ENCODE measurements at places on chromosomes 13 and 19.

- DNase-seq: no peak
These were observed 314.7 kb downstream of the ITGBL1 start for GRCh38 chr13:101767131-101767530.

- no peak for DNase-seq
These were observed 2861.0 kb downstream of the PCDH9 start for GRCh38 chr13:64369121-64369520.

DNA sequence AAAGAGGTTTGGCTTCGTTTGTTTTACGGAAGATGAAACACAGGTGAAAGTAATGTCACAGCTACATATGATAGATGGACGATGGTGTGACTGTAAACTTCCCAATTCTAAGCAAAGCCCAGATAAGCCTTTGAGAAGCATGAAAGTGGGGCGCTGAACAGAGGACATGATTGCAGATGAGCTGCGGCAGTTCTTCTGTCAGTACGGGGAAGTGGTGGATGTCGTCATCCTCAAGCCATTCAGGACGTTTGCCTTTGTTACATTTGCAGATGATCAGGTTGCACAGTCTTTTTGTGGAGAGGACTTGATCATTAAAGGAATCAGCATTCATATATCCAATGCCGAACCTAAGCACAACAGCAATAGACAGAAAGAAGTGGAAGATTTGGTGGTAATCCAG lies 111.5 kb upstream of the DIAPH3 start:
- no peak for DNase-seq

GRCh38 chr19:55622242-55622969 lies 2.0 kb downstream of the ZNF784 start:
- no peak for DNase-seq

GRCh38 chr13:30892966-30893365 lies 13.1 kb upstream of the MEDAG start:
- peak; percentile 17 for DNase-seq

DNA sequence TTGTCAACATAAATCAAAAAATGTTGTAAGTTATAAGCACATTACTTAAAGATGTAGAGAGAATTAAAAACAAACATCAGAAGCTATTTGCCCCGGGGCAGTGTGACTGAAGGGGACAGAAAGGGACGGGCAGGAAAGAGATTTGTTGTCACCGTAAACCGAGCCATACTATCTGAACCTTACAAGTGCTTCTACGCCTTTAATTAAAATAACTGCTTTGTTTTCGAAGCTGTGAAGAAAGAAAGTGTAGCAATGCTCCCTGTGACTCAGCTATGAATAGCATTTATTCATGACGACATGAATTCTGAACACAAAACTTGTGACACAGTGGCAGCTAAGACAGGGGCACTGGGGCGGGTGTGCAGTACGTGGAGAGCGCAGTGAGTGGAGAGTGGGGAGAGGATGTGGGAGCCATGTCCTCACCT lies 30.0 kb downstream of the ZNF787 start:
- DNase-seq: no peak

- no peak for DNase-seq
These were observed 194.8 kb downstream of the DCLK1 start for GRCh38 chr13:35936246-35936978.

- no peak for DNase-seq
These were observed 2.5 kb downstream of the FTL start for GRCh38 chr19:48967346-48968178.

DNA sequence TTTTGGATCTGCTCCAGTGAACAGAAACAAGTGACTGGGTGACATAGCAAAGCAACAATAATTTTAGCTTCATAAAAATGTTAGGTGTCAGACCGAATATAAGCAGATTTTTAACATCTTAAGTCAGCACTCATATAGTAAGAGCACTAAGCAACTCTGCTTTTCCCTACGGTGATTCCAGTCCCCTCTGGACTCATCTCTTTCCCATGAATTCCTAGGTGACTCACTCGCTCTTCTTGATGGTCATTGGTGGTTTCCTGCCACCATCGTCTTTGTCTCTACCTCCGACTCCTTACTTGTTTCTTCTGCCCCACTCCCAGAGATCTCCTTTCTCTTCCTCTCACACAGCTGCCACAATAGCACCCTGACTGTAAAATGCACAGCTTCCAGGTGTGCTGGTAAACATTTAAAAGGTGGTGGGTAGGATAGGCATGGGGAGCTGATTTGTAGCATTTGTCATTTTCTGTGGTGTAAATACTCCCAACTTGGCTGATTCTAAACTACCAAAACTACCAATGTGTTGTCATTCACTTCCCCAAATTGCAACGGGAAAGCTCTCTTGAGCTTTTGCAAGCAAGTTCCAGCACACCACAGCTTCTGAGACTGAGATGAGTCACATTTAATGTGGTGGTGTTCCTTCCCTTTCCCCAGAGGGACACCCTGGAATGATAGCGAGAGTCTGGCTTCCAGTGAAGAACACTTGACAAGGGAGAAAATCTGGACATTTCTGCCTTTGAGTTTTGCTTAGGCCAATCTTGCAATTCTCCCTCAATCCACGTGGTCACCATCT lies 42.8 kb upstream of the CLDN10 start:
- DNase-seq: no peak

DNA sequence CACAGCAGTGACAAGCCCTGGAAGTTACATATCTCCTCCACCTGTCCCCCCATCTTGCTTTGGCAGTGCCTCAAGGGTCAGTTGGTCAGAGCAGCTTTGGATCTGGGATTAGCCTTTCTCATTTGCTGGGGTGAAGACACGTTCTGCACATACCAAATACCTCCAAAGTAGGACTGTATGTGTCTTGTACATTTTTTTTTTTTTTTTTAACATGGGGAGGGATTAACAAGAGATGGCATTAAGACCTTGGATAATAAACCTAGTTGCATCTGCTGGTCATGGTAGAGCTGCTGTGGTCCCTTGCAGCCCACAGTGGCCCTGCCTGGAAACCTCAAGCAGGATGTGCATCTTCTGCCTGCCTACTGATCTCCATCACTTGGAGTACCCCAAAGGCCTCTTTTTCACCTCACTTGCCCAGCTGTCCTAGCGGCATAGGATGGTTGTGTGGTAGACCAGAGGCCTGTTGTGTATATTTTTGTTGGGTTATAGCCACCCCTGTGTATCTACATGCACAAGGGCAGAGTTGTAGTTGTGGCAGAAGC lies 2.5 kb downstream of the RPS19 start:
- peak; percentile 37 for DNase-seq

DNA sequence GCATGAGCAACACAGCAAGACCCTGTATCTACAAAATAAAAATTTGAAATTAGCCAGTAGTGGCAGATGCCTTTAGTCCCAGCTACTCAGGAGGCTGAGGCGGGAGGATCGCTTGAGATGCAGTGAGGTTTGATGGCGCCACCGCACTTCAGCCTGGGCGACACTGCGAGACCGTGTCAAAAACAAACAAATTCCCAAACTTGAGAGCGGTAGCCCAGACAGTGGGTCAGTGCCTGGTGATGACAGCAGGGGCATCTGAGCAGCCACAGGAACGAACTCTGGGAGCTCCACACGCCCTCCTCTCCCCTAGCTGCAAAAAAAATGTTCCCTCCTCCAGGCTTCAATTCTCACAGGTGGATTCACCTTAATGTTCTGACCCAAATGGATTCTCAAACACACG lies 14.1 kb downstream of the ZNF490 start:
- no peak for DNase-seq

GRCh38 chr13:105725887-105726286 lies 809.6 kb downstream of the EFNB2 start:
- DNase-seq: no peak

DNA sequence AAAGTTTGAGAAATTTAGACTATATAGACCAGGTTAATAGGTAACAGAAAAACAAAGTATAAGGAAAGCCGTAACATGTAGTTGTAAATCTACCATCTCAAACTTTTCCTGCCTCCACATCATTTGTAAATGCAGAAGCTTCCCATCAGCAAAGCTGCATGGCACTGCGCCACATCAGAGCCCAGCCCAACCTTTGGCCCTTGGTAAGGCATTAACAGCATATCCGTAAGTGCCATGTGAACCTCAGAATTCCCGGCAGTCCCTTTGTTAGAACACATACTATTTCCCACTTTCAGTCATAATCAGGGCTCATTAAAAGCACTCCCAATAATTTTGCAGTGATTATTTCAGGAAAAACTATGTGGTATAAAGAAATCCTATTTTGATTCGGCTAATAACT lies 51.6 kb downstream of the MPHOSPH8 start:
- no peak for DNase-seq

- no peak for DNase-seq
These were observed 60.1 kb downstream of the HSPH1 start for GRCh38 chr13:31101472-31102170.

DNA sequence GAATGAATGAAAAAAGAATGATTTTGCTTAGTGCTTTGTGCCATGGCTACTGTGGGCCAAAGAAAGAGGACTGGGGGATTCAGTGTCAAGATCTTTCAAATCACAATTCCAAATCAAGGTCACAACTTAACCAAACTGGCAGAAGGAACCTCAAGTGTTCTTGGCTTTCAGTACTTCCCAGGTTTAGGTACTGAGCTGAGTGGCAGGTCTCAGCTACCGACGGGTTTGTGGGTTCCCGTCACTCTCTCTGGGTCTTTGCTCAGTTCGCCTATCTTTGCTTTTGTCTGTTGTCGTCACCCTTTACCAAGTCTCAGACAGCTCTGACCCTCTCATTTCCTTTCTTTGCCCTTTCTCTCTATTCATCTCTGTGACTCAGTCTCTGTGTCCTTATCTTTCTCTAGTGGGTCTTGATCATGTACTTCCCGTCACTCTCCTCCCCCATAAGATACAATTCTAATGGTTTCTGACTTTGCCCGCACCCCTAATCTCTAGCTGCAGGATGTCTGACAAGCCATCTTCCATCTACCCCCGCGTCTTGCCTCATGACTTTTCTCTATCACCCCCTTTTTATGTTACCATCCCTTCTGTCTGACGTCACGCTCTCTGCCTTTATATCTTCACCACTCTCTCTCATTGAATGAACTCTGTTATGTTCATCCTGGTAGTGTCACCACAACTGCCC lies 33.3 kb upstream of the LRRC4B start:
- no peak for DNase-seq

GRCh38 chr13:27147530-27148170 lies 24.0 kb downstream of the USP12 start:
- DNase-seq: no peak

DNA sequence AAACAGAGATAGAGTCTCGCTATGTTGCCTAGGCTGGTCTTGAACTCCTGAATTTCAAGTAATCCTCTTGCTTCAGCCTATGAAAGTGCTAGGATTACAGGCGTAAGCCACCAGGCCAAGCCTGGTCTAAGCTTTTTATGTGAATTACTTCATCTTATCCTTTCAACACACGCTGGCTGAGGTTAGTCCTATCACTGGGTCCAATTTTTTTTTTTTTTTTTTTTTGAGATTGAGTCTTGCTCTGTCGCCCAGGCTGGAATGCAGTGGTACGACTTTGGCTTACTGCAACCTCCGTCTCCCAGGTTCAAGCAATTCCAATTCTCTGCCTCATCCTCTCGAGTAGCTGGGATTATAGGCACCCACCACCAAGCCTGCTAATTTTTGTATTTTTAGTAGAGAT lies 10.4 kb downstream of the MYO1F start:
- no peak for DNase-seq

GRCh38 chr13:52461265-52461664 lies 6.0 kb downstream of the CKAP2 start:
- DNase-seq: no peak

DNA sequence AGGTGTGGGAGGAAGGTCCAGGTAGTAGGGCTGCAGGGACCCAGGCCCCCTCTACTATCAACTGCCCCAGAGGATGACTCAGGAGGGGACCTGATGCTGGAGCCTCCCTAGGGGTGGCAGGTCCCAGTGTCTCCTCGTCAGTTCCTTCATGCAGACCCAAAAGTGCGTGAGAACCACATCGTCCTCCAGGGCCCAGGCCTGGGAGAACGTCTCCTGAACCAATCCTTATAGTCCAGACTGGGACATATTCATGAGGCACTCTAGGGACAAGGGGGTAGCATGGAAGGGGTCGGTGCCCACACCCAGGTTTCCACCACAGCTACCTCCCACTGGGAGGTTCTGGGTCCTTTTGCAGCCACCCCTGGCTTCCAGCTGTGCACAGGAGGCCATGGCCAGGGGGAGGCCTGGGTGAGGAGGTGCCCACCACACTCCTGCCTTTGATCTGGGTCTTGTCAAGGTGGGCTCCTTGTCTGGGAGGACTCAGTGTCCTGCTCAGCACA lies 38.0 kb upstream of the TPM4 start:
- no peak for DNase-seq

- DNase-seq: no peak
These were observed 123.4 kb downstream of the OLFM4 start for GRCh38 chr13:53152057-53152421.

- peak; percentile 39 for DNase-seq
These were observed 752 bp downstream of the ZMYM5 start for GRCh38 chr13:19862481-19863313.

DNA sequence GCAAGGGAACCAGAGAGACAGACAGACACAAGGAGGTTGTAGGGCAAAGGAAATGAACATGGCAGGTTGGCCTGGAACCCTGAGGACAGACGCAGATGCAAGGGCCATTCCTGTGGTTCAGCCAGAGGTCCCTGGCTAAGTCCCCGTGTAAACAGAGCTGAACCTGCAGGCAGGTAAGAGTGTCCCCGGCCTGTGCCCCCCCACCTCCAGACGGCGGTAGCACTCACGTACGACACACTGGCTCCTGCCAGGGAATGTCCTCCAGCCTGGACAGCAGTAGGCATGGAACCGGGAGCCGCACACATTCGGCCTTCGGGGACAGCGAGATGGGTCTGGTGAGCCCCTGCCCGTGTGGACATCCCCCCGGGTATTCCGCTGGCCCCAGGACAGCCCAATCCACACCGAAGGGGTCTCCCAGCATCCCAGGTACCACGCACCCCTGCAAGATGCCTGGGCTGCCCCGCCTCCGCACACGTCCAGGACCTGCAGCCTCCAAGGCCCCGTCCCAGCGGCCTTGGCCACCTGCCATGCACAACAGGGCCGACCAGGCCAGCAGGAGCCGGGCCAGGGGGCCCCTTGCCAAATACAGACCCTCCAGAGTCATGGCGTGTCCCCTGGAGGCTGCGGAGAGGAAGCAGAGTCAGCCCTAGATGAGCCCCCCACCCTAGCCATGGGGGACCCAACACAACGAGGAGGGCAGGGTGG lies 2.4 kb downstream of the FBN3 start:
- DNase-seq: no peak

DNA sequence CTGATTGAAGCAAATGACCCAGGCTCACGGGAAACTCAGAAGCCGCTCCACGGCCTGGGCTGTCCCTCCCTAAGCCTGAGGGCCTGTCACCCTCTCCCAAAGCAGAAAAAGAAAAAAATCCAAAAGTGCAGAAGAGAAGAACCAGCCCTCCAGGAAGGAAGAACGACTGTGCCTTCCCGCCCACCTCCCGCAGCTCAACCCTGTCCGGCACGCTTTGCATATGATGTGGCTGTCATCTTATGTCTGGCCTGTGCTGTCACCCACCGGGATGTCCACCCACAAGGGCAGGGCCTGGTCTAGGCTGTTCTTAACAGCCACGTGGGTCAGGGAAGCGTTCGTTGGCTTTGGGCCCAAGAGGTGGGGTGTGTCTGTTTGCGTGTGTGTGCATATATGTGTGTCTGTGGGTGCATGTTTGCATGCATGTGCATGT lies 13.7 kb downstream of the ZBTB7A start:
- no peak for DNase-seq

Measured in DND-41 (cell line).